Stimulated activated CD4-positive, alpha-beta T cell treated with anti-CD3 and anti-CD28 coated beads, Interleukin-4, amount 100 ng/mL, for 48 hours (primary cell): ENCODE measurements at places on chromosomes 6 and 20.

GRCh38 chr20:1857466-1857865, 37.7 kb upstream of the SIRPA start:
- no peak for DNase-seq

DNA sequence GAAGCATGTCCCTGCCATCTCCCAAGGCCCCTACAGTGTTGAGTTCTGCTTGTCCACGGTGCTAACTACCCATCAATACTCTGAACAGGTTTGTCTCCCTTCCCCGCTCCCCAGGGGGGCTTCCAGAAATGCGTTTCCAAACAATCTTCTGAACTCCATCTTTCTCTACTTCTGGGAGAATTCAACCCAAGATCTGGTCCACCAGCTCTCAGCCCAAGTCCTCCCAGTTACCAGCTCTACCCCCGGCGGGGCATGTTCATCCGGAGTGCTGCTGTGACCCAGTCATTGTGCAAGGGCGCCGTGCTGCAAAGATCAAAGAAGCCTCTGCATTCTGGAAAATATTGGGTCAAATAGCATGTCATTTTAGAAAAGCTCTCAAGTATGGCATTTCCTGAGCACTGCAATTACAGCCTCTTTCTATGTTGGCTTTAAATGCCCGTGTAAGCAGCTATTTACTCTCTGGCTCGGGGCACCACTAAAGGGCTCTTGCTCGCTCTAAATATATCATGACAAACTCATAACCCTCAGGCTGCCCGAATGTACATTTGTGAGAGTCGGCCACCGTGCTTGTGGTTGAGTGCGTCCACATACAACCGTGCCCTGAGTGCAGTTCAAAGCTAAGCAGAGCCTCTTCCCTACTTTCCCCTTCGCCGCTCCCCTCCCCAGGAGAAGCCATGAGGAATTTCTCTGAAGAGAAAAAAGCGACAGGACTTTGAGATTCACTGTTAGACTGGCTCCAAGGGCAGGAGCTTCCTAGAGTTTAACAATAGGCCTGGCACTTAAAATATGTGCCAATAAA, 71.6 kb downstream of the BANF2 start:
- no peak for DNase-seq

GRCh38 chr20:49278818-49279676, 1.2 kb upstream of the ZNFX1 start:
- no peak for DNase-seq

DNA sequence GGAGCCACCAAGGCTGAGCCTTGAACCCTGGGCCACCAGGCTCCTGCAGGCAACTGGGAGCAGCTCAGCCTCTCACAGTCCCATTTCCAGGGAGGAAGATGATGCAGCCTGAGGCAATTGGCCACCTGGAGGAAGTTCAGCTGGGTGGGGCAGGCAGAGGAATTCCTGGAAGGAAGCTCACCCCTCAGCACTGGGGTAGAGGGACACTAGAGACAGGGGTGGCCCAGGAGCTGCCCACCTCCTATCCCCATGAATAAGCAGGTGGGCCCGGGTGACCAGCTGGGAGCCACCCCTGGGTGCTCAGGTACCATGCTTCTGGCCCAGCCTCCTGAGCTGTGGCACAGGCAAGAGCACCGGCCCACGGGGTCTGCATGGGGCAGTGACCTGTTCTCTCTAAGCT, 3.6 kb upstream of the HSPA12B start:
- DNase-seq: no peak

DNA sequence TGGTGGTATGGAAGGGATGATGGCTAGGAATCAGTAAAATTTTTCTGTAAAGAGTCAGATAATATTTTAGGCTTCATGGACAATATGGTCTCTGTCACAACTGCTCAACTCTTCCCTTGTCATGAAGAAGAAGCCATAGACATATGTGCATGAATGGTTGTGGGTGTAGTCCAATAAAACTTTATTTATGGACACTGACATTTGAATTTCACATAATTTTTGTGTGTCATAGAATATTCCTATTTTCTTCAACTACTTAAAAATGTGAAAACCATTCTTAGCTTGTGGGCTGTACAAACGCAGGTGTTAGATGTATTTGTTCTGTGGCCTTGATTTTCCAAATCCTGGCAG, 59.9 kb downstream of the SYNDIG1 start:
- DNase-seq: no peak

DNA sequence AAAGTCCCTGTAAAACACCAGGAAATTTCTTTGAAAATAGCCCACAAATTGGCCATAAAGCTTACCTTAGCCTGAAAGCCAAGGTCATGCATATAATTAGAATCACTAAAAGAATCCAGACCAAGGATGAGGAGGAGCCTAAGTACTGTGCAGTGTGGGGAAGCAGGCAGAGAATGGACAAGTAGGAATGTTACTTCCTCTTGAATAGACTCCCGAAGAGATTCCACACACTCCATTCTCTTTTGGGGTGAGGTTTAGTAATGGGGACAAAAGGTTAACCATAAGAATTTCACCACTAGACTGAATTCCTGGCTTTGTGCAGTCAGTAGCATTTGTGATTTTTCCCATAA, 27.5 kb upstream of the MARCKS start:
- DNase-seq: no peak

- no peak for DNase-seq
Observed at GRCh38 chr6:44255871-44256774, 1.2 kb downstream of the SLC35B2 start.

DNA sequence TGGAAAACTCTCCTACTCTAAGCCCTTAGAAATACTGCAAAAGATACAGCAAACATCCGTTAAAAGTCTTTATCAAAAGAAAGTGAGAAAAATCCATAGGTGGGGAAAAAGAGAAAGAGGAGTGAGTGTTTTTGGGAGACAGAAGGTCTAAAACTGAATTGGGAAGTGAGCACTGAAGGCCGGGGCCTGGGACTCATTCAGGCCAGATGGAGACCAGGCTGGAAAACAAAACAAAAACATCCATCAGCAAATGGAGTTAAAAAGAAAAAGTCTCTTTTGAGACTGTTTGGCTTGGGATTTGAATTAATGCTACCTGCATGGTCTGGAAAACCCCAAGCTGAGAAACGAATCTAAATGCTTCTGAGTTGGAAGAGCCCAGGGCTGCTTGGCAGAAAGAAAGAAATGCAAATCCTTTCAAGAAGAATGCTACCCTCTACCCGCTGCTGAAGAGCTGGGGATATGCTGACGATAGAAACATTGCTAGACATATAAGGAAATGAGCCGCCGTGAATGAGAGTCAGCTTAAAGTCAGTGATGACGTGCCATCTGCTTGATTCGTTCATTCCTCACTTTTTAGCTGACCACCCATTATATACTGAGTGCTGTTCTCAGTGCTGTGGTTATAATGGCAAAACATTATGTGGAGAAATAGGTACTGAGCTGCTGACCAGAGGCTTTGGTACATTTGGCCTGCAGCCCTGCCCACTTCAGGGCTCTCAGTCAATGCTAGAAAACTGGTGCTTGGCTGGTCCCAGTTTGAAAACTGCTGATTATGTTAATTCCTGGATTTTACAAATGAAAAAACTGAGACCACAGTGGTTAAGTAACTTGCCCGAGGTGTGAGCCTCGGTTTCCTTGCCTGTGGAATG, 28.0 kb upstream of the TULP4 start:
- no peak for DNase-seq

GRCh38 chr6:25142506-25142905, 136.7 kb upstream of the CARMIL1 start:
- DNase-seq: no peak

DNA sequence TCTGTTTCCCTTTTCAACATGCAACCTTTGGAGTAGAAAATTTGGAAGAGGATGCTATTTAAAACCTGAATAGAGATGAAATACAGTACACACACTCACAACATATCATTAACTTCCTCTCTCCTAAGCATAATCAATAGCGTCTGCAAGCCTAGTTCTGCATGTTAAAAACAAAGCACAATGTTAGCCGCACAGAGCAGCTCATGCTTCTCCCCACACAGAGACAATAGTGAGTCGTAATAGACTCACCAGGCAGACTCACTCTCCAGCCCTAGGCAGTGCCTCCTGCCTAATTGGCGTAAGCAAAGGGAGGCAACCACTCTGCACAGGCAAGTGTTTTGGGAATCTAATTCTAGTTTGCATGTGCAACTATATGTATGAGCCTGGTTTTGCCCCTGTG, 45.8 kb upstream of the ARID1B start:
- DNase-seq: no peak

GRCh38 chr20:55135923-55136322, 660.5 kb downstream of the DOK5 start:
- DNase-seq: no peak

- DNase-seq: no peak
Observed at GRCh38 chr20:25203871-25204320, 8.4 kb downstream of the ENTPD6 start.

- DNase-seq: no peak
Observed at GRCh38 chr6:50602292-50602691, 111.0 kb upstream of the TFAP2D start.

GRCh38 chr6:166784691-166785090, 157.6 kb upstream of the RPS6KA2 start:
- DNase-seq: no peak

GRCh38 chr6:36692220-36692619, 5.4 kb upstream of the RAB44 start:
- DNase-seq: no peak

DNA sequence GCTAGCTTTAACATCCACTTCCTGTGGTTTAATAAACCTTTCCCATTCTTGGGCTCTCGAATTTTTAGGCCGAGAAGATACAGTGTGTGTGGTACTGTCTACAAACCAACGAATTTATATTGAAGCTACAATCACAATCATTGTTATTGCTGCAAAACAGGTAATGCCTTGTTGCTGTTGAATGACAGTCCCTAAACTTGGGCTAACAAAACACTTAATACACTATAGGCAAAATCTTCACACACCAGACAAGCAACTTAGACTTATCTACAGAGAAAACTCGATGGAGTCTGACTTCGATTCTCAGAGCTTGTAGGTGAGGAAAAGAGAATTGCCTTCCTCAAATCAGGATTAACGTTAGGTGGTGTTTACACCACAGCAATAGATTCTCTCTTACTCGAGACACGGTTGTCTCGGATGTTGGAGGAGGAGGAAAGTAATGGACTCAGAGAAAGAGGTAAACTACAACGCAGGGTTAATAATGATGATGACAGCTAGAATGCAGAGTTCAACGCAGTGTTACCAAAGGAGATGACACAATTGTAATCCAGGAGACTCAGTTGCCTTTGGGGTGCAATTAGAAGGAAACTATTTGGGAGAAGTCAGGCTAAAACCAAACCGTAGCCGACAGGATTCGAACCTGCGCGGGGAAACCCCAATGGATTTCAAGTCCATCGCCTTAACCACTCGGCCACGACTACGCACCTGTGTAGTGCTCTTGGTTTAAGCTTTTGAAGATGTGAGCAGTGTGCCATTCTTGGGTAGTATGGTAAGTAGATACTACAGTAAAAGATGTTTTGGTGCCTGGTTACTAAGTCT, 32.5 kb upstream of the ZNF184 start:
- peak; percentile 55 for DNase-seq

DNA sequence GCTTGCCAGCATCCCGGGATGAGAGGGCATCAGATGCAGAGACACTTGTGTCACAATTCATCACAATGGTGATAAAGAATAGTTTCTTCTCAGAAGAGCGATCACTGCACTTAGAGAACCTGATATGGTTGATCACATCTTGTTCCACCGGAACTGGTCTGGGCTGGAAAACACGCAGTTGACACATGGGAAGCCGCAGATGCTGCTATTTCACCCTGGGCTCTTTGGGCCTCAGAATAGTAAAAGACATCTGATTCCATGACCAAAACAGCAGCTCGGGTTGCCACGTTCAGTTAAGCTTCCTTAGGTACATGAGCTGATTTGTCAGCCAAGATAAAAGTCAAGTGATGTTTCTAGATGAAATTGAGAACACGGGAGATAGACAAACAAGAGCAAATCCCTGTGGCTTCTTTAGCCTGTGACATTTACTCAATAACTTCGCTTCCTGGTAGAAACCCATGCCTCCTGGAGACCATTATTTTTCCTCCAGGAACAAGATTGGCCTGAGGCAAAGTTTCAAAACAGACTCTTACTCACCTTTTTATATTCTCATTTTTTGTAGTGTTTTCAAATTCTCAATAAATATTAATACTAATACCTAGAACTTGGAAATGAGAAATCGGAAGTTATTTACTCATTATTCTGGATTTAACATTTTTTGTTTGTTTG, 59.4 kb downstream of the TRMT6 start:
- no peak for DNase-seq

- no peak for DNase-seq
Observed at GRCh38 chr6:44499609-44500008, 112.1 kb downstream of the CDC5L start.

GRCh38 chr6:132209351-132209750, 191.9 kb downstream of the MOXD1 start:
- no peak for DNase-seq

- no peak for DNase-seq
Observed at GRCh38 chr20:10924644-10925201, 250.9 kb upstream of the JAG1 start.

- no peak for DNase-seq
Observed at GRCh38 chr6:52667572-52667971, 3.3 kb upstream of the TMEM14A start.

- no peak for DNase-seq
Observed at GRCh38 chr20:53769041-53769440, 175.4 kb upstream of the ZNF217 start.

GRCh38 chr20:6956056-6956455, 188.6 kb downstream of the BMP2 start:
- no peak for DNase-seq

DNA sequence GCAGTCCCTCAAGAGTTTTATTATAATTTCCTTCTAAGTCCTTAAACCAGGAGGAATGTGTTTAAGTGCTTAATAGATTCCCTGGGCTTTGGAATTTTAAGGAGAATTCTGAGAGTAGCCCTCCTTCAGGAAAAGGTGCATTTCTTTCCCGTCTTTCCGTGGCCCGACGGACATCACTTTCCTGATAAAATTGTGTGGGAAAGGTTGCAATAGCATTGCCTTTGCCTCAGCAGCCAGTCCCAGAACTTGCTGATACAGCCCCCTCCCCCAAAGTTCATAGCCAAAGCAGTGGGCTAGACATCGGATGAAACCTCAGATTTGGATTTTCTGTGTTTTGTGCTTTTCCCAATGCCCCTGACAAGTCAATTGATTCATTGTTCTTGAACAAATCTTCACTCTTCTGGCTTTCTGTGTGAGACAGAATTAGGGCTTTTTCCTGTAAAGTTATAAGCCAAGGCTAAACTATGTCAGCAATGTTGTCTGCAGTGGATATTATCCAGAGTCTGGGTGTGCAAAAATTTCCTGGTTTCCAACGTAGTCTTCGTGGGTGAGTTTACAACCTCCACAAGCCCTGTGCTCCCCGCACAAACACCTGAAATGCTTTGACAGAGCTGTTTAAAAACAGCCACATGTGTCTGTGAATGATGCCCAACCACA, 1.1 kb upstream of the SMOC2 start:
- DNase-seq: no peak

- DNase-seq: no peak
Observed at GRCh38 chr6:82270881-82271635, 23.5 kb upstream of the IBTK start.

DNA sequence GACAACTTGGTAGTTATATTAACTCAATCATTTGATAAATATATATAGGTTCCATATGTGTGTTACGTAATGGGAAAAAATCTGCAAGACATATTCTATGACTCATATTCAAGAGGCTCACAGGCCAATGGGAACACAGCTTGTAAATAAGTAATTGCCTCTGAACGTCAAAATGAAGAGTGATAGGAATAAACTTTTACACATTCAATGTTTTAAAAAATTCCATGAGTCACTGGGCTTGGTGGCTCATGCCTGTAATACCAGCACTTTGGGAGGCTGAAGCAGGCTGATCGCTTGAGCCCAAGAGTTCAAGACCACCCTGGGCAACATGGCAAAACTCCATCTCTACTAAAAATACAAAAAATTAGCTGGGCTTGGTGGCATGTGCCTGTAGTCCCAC, 209.4 kb upstream of the MCHR2 start:
- DNase-seq: no peak

- no peak for DNase-seq
Observed at GRCh38 chr6:81638366-81638765, 114.1 kb downstream of the TENT5A start.
